Cortex of kidney (tissue), 1 donor: ENCODE measurements at places on chromosomes 7 and 10.

- DNase-seq = no peak
These were observed 171.1 kb downstream of the GLI3 start for GRCh38 chr7:42065942-42066341.

DNA sequence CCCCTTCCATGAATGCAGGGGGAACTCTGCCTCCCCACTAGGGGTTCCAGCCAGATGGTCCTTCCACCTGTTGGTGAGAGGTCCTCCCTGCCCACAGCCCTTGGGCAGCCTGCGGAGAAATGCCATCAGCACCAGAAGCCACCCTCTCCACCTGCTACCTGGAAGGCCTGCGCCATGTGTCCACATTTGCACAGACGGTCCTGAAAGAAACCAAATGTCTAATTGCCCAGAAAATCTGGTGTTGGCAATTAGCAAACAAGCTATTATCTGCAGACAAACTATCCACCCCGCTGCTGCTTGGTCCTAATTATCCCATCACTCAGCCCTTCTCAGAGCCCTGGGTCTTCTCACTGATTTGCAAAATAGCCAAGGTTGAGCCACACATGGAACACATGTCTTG is 32.3 kb downstream of the HSPA12A start:
- DNase-seq = no peak

GRCh38 chr10:89248990-89249389 is 2.6 kb downstream of the LIPA start:
- DNase-seq = no peak

- no peak for DNase-seq
These were observed 14.8 kb upstream of the UPP1 start for GRCh38 chr7:48074204-48074654.

- DNase-seq = no peak
These were observed 80.7 kb upstream of the KIAA1217 start for GRCh38 chr10:24128066-24128730.
